ENCODE measurements at places on chromosomes 6 and 20.

DNA sequence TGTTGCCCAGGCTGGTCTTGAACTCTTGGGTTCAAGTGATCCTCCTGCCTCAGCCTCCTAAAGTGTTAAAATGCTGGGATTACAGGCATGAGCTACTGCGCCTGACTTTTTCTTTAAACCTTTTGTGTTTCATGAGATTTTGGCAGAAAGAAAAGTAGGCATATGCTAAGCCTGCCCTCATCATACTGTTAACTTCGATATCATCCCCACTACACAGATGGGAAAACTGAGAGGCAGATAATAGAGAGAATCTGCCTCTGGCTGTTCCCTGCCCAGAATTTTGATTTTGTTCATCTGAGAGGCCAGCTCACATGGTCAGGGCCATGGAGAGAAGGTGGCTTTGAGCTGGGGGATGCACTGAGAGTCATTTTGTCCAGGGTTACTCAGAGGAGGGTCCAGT lies 7.5 kb downstream of the PABPC1L start:
- DNase-seq: no peak

DNA sequence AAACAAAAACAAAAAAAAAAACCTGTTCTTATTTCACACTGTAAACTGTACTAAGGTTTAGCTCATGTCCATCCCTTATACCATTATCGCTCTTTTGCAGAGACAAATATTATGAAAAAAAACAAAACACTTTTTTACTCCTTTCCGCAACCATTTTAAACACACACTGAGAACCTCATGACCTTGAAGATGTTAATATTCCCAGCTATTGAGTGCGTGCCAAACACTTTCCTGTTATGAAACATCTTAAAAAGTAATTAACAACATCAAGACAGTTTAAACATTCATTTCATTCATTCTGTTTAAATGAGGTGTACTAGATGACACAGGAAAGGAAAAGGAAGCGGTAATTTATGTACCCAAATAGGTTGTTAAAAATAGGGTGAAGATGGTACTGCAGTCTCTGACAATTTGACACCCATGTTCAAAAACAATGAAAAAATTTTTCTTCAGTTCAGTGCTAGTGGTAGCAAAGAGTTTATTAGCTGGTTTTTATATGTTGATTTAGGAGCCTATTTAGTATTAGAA lies 3.9 kb upstream of the ARHGAP18 start:
- DNase-seq: no peak

DNA sequence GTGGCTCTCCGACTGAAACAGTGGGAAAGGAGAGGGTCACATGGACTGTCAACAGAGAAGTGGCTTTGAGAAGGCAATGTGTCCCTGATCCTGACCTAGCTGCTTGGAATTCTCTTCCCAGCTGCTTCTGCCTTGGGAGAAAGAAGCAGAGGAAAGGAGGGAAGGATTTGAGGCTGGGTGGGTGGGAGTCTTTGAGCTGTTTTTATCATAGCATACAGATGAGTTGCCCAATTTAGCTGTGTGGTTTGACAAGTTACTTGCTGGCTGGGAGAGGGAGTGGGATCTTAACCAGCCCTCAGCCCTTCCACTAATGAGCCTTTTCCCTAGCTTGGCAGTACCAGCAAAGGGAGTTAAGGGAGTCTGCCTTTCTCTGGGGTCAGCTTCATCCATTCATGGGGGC lies 51.1 kb upstream of the MYL9 start:
- DNase-seq: no peak

- DNase-seq: no peak
Observed at GRCh38 chr6:75689576-75689975, 59.5 kb upstream of the MYO6 start.

DNA sequence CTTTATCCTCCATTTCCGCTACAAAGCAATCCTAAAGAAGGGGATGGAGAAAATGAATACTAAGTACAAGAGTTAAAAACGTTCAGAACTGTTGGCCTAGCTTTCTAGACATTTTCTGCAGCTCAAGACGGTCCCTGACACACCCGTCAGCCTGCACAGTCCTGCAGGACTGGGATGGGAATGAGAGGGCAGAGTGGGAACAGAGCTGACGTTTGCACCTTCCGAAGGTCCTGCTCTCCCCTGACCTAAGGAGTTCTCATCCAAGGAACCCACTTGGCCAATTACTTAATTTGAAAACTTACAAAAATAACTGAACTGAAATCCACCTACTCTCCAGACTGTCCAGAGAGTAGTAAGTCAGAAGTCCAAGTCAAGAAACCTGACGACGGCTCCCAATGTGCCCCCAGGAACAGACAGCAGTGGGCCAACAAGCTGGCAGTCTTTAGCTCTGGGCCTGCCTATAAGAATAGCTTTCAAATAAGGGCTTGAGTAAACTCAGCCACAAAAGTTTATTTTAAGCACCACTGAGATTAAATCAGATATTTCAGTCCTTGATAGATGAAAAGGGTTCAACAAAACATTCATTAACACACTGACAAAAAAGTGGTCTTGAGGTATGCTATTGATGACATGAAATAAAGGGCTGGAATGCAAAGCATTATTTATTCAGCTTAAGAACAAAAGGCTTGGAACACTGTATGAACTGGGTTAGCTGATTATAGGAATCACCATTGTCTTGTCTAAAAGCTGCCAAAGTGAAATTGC lies 76.8 kb downstream of the CNKSR3 start:
- DNase-seq: no peak

GRCh38 chr6:160534050-160534696 lies 129.9 kb downstream of the LPA start:
- DNase-seq: no peak

GRCh38 chr6:69135927-69136326 lies 500.8 kb downstream of the ADGRB3 start:
- DNase-seq: no peak

DNA sequence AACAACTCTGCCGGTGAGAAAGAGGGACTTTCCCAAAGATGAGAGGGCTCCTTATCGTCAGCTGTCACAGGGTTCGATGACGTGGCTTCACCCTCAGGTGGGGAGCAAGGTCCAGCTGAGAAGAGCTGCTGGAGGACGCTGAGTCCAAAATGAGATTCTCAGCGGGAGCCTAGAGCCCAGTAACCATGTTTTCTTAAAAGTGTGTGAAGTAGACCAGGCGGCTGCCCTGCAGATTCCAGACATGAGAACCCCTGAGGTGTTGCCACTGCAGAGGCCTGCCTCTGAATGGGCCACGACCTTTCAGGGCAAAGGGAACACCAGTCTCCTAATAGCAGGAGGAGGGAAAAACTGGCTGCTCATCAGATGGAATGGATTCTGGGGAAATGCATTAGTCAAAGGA lies 375.1 kb downstream of the BTBD9 start:
- DNase-seq: no peak

DNA sequence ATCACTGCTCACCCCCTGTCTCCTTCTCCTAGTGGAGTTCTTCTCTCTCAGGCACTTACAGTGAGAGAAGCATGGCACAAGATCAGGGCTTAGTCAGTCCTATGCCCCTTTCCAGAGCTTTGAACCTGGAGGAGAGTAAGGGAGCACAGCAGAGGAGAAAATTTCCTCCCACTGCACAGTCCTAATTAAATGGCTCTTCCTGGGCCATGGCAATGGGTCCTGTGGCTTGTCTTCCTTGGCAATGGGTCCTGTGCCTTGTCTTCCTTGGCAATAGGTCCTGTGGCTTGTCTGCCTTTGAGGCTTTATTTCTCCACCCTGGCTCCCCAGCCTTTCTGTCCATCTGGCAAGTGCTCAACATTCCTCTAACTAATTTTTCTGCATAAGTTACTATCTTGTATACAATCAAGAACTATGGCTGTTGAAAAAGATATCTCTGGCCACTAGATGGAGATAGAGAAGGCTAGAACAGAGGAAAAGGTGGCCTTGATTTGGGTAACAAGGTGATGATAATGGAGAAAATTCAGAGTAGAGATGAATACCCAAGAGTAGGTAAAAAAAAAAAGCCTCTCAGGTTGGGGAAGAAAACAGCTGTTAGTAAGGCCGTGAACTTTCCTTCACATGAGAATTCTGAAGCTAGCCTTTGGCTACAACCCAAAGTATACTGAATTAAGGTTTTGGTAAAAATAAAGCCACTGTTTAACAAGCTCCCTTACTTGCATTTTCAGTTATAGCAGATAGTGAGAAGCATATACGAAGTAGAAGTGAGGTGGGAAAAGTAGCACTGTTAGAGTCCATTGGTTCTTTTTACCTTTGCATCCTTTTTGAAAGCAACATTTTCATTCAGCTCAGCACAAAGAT lies 504.9 kb downstream of the DOK5 start:
- no peak for DNase-seq

GRCh38 chr20:33667676-33668465 lies 1.1 kb downstream of the ACTL10 start:
- DNase-seq: no peak

GRCh38 chr6:32216285-32216684 lies 7.6 kb downstream of the NOTCH4 start:
- DNase-seq: no peak

DNA sequence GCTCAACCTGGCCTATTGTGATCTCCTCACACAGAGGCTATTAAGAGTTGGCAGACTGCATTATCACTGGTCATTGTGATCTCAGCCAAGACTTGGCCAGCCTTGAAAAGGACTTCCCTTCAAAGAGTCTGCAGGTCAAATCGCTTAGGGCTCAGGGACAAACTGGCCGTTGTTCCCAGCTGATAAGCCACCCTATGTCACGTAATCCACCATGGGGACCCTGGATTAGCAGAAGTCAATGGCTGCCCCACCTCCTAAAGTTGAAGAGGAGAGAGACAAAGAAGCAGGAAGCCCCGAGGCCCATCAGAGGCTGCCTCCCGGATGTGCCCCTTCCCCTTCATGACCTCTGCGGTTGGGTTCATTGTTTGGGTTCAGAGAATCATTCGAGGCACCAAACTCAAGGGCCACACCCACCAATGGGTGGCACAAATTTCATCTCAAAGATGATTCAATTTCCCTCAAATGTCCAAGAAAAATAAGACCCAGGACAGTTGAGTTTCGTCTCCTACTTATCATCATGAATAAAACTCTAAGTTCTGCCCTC lies 56.6 kb downstream of the BPIFB1 start:
- DNase-seq: no peak

- no peak for DNase-seq
Observed at GRCh38 chr20:15637546-15637945, 935.7 kb downstream of the KIF16B start.

- no peak for DNase-seq
Observed at GRCh38 chr20:35828434-35828833, 56.6 kb downstream of the PHF20 start.

- DNase-seq: no peak
Observed at GRCh38 chr6:26065952-26066380, 21.3 kb upstream of the HFE start.

DNA sequence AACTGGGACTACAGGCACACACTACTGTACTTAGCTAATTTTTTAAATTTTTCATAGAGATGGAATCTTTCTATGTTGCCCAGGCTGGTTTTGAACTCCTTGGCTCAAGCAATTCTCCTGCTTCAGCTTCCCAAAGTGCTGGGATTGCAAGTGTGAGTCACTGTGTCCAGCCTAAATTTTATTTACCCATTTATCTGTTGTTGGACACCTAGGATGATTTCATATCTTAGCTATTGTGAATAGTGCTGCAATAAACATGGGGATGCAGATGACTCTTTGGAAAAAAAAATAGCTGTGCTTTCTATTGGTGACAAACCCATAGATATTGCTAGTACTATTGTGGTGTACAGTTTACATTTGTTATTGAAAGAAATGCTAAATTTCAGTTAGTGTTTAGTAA lies 19.6 kb upstream of the SYNCRIP start:
- DNase-seq: no peak

DNA sequence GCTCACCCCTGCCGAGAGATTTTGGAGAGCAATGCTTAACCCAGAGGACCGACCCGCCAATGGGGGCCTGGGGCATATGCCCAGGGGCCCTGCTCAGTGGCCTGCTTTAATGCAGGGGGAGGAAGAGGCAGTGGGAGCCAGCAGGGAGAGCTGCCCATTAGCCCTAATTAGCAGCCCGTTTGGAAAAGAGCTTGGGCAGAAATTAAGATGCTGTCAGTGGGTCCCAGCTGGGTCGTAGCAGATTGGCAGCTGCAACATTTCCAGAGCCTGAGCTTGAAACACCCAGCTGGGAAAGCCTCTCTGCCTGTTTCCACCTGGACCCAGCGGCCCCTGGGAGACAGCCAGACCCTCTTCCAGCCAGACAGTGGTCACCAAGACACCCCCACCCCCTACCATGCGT lies 39.5 kb downstream of the CD40 start:
- no peak for DNase-seq

GRCh38 chr6:120675886-120676285 lies 658.4 kb downstream of the TBC1D32 start:
- no peak for DNase-seq

GRCh38 chr20:48841875-48842529 lies 14.2 kb upstream of the PREX1 start:
- DNase-seq: no peak

DNA sequence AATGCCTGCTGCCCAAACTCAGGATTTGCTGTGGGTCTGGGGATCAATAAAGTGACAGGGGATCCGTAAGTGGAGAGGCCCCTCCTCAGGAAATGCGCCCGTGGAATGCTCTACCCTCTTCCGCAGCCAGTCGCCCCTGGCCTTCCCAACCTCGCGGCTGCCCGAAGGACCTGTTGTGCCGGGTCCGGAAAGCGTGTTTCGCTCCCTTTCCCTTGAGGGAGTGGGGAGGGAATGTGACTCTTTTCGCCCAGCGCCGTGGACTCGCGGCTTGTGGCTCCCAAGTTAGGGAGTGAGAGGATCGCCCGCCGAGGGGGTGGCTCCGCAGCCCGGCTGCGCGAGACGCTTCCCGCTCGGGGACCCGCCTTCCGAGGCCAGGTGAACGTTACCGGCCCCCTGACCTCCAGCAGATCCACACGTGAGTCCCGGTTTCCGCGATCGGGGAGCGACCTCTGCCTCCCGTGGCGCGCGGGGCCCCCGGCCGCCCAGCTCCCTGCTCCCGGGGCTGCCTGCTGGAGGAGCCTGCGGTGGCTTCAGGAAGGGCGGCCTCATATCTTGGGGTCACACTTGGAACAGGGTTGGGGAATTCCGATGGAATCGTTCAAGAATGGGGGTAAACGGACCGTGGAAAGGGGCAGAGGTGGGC lies 666 bp downstream of the TPD52L1 start:
- DNase-seq: no peak

DNA sequence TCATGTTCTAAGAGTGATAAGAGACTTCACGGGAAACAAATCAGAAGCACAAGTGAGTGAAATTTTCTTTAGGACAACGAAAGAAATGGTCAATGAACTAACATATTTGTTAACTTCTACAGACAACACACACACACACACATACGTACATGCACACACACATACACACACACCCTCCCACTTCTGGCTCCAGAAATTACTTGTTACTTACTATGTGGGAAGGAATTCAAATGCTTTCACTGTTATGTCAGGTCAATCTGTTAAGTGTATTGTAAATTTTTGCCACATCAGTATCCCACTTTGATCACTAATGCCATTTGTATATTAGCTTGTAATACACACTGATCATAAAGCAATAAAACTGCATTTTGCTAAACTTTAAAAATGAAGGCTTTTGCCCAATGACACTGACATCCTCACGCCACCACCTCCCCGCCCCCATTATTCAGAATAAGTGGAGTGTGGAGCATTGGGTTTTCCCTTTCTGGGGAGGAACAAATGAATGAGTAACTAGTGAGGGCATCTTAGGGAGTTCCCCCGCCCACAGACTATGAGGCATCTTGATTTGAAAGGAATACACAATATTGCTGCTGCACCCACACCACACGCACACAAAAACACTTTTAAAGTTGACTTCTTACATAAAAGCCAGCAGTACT lies 76.2 kb downstream of the ATXN1 start:
- no peak for DNase-seq
